NCI-H82 (cell line): ENCODE measurements at places on chromosomes 3 and 15.

- DNase-seq: no peak
These were observed 59.7 kb downstream of the LSM3 start for GRCh38 chr3:14238356-14238755.

- no peak for DNase-seq
These were observed 31.2 kb downstream of the WNT5A start for GRCh38 chr3:55455915-55456314.

DNA sequence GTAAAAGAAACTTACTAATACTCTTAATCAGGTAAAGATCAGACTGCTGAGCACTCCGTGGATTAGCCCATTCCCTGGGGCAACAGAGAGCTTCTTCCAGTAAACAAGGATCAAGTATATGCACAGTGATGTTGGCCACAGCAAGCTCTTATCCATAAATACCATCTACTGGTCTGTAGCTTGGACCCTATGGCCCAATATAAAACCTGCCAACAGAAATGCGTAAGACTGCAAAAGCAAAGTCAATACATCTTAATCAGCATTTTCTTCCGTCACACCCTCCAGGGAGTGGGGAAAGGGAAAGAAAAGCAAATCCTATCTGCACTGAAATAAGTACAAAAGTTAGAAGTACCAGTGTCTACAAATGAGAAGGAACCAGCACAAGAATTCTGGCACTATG lies 1082.1 kb downstream of the ZPLD1 start:
- DNase-seq: no peak

GRCh38 chr3:117238806-117239205 lies 529.2 kb downstream of the TUSC7 start:
- DNase-seq: no peak

DNA sequence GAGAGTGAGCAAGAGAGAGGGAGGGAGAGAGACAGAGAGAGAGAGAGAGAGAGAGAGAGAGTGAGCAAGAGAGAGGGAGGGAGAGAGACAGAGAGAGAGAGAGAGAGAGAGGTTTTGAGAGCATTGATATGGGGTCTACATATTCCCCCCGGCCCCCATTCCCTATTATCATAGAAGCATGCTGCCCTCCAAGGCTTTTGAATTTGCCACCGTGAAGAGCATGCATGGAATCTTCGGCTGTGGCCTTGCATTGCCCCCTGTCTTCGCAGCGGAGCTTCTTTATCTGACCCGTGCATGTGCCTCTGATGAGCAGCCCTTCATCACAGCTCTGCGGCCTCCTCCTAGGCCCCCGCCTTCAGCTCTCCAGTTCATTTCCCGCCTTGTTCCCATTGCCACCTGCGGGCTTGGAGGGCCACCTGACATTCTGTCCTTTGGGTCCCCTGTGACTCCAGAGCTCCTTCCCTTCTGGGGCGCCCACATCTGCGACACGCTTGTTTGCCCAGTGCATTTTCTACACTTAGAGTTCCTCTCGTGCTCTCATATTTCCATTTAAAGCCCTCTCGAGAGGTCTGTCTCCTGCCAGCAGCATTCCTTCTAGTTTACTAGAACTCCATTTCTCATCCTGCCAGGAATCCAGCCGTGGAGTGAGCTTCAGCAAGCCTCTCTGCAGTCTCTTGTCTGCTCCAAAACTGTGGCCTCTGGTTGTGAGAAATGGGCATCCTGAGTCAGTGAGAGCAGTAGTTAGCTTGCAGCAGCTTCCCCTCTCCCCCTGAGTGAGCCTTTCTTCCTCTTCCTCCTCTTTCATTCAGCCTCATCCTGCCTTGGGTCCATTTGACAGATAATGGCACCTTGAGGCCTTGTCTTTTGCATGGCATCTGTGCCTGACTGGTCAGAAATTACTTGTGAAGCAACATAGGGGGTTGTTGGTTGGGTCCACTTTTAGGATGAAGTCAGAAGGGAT lies 25.3 kb downstream of the LPP start:
- DNase-seq: no peak

DNA sequence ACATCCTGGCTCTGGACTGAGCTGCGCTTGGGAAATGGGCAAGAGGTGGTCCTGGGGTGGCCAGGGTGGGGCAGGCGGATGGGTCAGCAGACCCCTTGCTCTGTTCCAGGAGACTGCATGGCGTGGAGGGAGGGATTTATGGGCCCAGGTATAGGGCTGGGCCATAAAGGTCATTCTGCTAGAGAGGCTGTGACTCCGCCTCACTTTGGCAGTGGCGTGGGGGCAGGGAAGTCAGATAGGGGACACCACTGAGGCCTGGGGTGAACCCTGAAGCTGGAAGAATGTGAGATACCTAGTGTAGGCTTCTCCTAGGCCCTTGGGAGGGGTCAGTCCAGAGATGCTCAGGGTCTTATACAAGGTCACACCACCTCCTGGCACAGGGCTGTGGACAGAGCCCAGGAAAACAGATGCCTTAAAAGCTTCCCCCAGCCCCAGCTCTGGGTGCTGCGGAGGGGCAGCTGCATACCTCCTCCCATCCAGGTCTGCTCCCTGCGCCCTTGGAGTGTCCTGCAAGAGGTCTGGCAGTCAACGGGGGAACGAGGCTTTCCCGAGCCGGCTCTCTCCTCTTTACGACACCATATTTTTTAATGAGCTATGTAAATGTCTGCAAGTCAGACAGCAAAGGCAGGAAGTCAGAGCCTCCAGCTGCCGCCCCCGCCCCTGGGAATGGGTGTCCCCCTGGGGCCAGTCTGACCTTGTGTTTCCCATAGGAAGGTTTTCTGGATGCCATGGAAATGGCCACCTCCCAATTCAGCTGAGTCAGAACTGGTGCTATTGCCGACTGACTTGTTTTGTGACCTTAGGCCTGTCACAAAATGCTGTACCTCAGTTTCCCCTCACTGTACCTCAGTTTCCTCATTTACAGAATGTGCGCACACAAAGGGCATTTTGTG lies 26.3 kb downstream of the LINGO1 start:
- DNase-seq: peak; percentile 44

GRCh38 chr3:45104715-45105711 lies 41.2 kb downstream of the CDCP1 start:
- no peak for DNase-seq

DNA sequence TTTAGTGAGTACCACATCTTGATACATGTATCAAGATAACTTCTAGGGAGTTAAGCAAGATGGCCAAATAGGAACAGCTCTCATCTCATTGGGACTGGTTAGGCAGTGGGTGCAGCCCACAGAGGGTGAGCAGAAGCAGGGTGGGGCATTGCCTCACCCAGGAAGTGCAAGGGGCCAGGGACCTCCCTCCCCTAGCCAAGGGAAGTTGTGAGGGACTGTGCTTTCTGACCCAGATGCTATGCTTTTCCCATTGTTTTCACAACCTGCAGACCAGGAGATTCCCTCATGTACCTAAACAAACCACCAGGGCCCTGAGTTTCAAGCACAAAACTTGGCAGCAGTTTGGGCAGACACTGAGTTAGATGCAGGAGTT lies 665.0 kb upstream of the CBLB start:
- no peak for DNase-seq

DNA sequence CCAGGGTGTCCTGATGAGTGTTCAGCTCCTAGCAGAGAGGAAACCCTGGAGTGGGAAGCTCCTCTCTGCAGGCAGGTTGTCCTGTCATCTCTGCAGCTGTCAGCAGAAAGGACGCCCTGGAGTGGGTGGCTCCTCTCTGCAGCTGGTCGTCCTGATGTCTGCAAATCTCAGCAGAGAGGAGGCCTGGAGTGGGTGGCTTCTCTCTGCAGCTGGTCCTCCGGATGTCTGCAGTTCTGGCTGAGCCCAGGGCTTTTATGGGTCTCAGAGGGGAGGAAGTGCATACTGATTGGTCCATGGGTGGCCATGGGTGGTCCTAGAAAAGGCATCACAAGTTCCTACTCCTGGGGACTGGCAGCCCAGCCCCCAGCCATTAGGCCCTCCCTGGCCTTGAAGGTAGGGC lies 102.6 kb upstream of the BNIP2 start:
- no peak for DNase-seq

- no peak for DNase-seq
These were observed 580.2 kb downstream of the AGBL1 start for GRCh38 chr15:86659724-86660411.

DNA sequence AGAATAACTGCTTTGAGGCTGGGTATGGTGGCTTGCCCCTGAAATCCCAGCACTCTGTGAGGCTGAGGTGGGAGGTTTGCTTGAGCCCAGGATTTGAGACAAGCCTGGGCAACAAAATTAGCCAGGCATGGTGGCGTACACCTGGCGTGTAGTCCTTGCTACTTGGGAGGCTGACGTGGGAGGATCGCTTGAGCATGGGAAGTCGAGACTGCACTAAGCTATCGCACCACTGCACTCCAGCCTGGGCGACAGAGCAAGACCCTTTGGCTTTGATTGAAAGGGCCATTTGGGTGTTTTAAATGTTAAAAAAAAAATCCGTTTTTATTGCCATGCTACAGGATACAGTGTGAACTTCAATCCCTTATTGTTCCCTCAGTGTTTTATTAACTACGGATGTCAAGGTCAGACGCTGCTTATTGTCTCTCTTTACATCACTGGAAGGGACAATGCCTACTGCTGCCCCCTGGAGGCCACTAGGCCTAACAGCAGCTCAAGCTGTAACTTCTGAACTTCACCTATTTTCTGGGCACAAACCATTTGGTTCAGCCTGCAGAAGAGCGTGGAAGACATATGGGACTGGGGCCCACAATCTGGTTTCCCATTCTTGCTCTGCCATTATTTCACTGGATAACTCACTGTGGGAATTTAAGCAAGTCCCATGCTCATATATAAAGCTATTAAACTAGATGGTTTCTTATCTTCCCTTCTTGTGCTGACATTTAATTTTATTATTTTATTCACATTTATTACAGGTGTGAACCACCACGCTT lies 15.3 kb upstream of the IREB2 start:
- DNase-seq: peak; percentile 80

- DNase-seq: no peak
These were observed 96.7 kb upstream of the MITF start for GRCh38 chr3:69642606-69643005.

- DNase-seq: no peak
These were observed 22.1 kb downstream of the AMOTL2 start for GRCh38 chr3:134352031-134352671.

DNA sequence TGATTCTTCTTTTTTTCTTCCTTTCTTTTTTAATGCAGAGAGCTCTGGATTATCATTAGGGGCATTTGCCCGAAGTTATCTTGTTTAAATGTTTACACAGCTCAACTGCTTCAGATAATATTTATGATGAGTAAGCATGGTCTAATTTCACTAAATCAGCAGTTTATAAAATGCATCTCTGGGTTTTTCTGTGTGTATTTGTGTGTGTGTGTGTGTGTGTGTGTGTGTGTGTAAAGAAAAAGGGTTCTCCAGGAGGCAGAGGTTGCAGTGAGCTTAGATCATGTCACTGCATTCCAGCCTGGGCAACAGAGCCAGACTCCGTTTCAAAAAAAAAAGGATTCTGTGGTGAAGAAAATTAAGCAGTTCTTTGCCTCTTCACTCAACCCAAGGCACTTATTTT lies 25.9 kb upstream of the TNFSF10 start:
- no peak for DNase-seq

DNA sequence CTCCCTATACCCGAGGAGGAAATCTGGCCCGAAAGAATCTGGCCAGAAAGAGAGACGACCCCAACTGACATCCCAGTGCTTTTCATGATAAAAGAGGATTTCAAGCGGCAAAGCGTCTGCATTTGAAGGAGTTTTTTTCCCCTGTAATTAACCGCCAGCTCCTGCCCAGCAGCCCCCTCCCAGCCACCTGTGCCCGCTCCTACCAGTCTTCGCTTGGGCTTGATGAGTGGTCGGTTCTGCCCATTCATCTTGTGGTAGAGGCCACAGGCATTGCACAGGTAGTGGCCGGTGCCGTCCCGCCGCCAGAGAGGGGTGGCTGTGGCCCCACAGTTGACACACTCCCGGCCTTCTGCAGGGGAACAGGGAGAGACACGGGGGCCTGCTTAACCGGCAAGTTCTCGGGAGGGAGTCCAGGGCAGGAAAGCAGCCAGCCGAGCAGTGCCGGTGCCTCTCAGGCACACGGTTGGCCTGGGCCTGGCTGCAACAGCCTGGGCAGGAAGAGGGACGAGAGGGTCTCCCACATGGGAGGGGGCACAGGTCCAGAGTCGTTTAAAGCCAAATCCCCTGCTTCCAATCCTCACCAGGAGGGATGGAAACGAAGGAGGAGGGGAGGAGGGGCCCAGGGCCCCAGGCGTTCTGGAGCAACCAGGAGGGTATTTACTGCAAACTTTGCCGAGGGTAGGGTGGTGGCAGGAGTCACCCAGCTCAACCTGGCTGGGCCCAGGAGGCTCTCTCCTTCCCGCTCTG lies 9.2 kb downstream of the GATA2 start:
- no peak for DNase-seq

GRCh38 chr3:40047406-40047805 lies 238.0 kb downstream of the MYRIP start:
- no peak for DNase-seq

DNA sequence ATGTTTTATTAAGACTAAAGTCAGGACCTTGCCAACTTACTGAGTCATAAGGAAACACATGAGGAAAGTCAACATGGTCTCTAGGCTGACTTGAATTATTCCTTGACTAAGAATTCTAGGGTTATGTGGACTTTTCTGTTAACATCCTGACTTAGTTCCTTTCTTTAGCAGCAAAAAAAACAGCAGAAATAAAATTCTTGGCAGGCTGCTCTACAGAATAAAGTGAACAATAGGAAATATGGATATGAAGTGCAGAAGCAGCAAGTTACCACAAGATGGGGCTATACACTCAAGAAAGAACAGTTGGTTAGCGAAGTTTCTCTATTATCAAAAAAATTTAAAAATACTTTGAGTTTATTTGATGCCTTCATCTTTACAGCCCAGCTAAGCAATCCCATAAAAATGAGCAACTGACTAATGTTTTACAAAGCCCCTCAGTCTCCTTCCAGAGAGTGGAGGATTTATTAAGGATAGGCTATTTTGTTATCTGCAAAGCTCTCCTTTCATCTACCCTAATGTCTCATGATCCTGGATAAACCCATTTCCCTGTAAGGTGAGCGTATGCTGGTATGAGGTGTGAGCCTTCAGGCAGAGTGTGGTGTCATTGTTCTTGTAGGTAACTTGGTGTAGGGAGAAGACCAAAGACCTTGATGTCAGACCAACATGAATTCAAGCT lies 23.1 kb upstream of the MCCC1 start:
- peak; percentile 63 for DNase-seq

GRCh38 chr3:124132813-124133212 lies 140.9 kb upstream of the ROPN1 start:
- no peak for DNase-seq

DNA sequence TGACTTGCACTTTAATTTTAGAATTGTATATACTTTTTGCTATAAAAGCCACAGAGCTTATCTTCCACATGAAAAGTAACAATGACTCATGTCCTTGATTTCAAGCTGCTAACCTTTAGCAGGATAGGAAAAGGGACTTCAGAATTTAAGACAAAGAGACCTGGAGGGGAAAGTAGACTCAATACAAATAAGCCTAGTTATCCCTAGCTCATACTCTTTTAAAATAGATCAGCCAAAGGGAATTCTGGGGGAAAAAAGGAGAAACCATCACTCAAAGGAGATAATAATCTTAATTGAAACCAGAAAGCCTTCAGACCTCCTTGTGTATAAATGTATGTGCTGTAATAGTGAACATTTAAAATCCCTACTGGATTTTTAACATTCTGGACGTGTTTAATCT lies 930.3 kb downstream of the NTRK3 start:
- DNase-seq: no peak

- DNase-seq: no peak
These were observed 102.7 kb upstream of the AGBL1 start for GRCh38 chr15:85976986-85977385.

- no peak for DNase-seq
These were observed 38.1 kb upstream of the LDHAL6B start for GRCh38 chr15:59168536-59168935.
